ENCODE measurements at places on chromosomes 1 and 21. TPM values are rescaled to one million over a fixed set of nuclear protein-coding genes. Genes with fewer than 3 reads are reported as not detected.

GRCh38 chr1:151145304-151146071 is 943 bp downstream of the SEMA6C start:
- DNase-seq, result no peak

The S100A14 gene
- 0.57 TPM for total RNA-seq

DNA sequence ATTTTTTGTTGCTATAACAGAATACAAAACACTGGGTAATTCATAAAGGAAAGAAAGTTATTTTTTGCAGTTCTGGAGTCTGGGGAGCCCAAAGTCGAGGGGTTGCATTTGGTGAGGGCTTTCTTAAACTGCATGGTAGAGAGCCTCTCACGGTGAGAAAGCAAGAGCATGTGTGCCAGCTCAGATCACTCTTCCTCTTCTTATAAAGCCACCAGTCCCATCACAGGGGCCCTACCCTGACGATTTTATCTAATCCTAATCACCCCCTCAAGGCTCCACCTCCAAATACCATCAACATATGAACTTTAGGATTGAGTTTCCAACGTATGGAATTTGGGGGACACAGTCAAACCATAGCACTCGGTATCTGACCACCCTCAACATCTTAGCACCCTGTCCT is 1.0 kb upstream of the STRIP1 start:
- no peak for DNase-seq

DNA sequence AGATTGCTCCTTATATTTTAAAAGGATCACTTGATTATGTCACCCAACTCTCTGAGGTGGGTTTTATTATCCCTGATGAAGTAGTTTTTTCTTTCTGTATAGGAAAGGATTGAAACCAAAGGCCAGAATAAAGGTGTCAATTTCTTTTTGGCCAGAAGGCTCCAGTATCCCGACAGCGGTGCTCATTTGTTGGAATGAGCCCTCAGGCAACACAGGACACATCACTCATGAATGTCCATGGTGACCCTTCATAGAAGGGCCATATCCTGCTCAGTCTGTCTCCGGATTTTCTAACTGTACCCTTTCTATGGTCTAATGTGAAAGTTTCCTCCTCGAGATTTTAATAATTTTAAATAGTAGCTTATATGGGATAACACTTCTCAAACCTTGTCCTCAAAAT is 171.3 kb upstream of the USP24 start:
- DNase-seq, result no peak

The SPRR1B gene
- total RNA-seq, result not detected

GRCh38 chr1:184650177-184650866 is 104.3 kb downstream of the EDEM3 start:
- DNase-seq, result no peak

DNA sequence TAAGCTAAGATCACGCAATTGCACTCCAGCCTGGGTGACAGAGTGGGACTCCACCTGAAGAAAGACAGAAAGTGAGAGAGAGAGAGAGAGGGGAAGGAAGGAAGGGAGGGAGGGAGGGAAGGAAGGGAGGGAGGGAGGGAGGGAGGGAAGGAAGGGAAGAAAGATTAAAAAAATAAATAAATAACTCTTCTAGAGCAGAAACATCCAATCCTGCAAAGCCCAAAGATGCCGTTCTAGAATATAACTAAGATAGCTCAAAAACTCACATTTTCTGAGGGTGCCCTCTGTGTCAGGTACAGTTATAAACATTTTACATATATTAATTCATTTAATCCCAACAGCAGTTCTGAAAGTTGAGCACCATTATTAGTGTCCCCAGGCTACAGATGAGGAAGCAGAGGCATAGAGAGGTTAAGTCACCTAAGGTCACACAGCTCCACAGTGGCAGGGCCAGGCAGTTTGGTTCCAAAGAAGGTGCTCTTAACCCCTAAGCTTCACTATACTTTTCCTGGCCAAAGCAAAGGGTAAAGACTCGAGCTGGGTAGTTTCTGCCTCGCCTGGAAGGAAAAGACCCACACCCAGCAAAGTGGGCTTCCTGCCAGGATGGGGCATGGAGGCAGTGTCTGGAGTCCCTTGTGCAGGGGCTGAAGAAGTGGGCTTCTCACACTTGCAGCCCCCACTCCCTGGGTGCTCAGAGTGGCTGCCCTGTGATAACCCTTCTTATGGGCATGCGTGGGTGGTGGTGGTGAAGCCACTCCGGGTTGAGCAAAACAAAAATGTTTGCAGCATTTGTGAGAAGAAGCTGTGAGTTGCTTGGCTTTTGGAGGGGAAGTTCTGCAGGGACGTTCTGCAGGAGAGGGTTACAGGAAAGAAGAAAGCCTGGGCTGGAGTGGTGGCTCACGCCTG is 7.9 kb upstream of the PIK3CD start:
- no peak for DNase-seq

- no peak for DNase-seq
Observed at GRCh38 chr1:197184190-197184589, 37.7 kb upstream of the ASPM start.

DNA sequence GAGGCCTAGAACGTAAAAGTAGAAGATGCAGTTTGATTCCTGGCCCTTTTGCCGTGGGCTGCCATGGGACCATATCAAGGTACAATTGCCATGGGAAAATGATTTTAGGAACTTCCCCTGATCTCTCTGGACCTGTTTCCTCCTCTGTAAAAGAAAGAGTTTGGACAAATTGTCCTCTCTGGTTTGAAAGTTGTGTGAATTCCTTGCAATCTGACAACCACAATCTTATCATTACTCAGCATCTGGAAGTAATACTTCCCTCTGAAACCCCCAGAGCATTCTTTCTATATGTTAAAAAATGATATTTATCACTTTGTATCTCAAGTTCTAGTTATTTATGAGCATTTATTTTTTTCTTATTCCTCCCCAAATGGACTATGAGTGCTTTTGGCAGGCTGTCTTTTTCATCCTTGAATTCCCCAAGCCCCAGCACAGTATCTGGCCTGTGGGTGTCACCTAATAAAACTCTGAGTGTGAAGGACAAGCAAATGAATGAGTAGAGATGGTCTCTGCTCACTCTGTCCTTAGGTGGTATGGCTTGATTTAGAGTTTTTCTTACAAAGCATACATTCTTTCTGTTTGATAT is 181.1 kb downstream of the DYRK1A start:
- DNase-seq, result no peak

DNA sequence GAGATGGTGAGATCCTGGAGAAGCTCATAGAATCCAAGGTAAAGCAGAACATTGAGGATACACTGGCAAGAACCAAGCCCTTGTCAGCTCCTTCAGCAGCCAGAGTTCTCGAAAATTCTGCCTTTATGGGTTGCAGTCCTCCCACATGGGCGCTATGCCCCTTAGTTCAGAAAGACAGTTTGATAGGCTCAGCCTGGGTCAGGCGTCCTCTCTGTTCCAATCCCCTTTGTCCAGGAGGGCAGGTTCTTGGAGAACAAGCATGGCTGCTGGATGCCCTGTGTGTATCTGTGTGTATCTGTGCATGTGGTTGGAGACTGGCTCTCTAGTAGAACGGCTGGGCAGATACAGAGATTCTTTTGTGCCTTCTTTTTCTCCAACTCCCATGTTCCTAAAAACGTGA is 8.0 kb upstream of the NBL1 start:
- no peak for DNase-seq

- no peak for DNase-seq
Observed at GRCh38 chr1:28578696-28579218, 13.3 kb upstream of the RAB42 start.

DNA sequence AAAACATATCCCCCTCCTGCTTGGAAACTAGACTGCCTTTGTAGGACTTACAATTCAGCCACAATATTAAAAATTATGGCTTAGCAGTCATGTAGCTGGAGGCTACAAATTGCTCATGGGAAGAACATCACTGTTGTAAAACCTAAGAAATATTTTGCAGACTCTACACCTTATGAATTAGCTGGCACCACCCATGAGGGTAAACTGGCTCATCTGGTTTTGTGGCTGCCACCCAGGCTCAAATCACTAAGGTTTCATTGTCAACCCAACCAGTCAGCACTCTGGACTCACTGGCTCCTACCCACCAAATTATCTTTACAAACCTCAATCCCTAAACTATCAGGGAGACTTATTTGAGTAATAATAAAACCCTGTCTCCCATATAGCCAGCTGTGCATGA is 100.7 kb upstream of the OLFM3 start:
- DNase-seq, result no peak

The FGR gene
- 0.18 TPM for total RNA-seq

Data from Panc1 (cell line).